ENCODE measurements at places on chromosomes 1 and 21. TPM values are rescaled to one million over a fixed set of nuclear protein-coding genes. Genes with fewer than 3 reads are reported as not detected.
A peak's percentile ranks its signal among the peaks of the same experiment; 100 is the strongest.

- DNase-seq: no peak
These were observed 47.6 kb downstream of the TNFSF18 start for GRCh38 chr1:173002891-173003838.

DNA sequence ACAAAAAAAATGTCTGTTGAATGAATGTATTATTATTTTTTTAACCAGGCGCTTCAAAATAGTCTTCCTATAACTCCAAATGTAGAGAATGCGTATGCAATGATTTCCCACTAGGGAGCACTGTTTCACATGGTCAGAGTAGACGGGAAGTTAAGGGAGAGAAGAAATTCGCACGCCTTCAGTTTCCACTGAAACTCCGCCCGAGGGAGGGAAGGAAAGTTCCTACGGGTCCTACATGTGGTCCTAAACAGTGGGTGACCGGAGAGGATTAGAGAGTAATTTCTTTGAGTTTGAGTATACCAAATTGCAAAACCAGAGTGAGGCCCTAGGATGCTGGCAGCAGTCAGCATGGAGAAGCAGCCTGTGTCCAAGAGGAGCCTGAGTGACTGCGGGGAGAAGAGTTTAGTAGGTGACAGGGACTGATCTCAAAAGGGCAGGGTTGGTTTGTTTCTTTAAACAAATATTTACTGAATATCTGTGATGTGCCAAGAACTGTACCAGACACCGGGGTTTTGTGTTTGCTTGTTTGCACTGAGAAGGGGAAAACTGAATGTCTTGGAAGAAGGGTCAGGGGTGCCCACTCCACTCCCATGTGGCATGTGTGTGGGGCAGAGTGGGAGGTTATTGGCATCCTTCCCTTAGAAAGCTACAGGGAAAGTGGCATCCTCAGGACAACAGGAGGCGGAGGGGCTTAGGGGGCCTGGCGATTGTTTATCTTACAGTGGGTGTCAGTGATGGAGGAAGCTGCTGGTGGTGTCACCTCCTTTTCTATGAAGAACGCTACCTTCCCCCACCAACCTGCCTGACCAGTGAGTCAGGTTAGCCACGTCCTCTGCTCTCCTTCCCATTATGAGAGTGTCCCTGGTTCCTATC is 22.8 kb downstream of the RNU5D-1 start:
- peak; percentile 18 for DNase-seq

DNA sequence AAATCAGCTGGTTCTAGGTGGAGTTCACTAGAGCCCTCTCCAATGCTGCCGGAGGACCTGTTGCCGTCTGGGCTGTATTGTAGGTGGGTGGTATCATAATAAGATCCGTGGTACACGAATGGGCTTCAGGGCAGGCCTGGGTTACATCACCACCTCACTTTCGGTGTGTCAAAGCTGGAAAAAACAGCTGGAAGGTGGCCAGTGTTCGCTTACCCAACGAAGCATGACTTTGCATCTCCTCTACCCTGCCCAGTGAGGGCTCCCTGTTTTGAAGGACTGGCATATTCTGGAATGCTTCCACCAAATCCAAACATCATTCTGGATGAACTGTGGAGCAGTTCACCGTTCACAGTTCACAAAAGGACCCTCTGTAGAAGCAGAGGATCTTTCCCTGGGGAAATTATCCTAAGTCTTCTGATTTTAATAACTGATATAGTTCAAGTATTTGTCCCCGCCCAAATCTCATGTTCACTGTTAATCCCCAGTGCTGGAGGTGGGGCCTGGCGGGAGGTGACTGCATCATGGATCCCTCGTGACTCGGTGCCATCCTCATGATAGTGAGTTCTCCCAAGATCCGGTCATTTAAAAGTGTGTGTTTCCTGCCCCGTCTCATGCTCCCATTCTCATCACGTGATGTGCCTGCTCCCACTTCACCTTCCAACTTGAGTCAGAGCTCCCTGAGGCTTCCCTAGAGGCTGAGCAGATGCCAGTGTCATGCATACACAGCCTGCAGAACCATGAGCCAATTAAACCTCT is 429.0 kb downstream of the KIF26B start:
- no peak for DNase-seq

DNA sequence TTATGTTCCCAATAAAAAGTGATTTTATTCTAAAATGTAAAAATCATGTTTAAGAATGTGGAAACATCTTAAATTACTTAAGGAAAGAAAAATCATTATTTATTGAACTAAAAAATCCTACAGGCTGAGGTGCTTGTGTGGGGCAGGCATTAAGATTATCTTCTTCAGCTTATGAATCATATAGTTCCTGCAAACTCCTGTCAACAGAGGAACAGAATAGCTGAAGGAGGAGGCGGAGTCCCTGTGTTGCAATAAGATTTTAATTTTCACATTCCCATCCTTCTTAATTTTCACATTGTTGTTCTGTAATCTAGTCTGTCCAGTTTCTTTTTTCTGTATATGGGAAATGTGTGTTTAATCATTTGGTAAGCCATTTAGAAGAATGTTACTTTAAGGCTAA is 20.6 kb upstream of the OLFML3 start:
- DNase-seq: no peak

- DNase-seq: no peak
These were observed 17.6 kb downstream of the HSPG2 start for GRCh38 chr1:21919520-21919919.

- DNase-seq: no peak
These were observed 27.8 kb downstream of the FOXO6 start for GRCh38 chr1:41389009-41389408.

DNA sequence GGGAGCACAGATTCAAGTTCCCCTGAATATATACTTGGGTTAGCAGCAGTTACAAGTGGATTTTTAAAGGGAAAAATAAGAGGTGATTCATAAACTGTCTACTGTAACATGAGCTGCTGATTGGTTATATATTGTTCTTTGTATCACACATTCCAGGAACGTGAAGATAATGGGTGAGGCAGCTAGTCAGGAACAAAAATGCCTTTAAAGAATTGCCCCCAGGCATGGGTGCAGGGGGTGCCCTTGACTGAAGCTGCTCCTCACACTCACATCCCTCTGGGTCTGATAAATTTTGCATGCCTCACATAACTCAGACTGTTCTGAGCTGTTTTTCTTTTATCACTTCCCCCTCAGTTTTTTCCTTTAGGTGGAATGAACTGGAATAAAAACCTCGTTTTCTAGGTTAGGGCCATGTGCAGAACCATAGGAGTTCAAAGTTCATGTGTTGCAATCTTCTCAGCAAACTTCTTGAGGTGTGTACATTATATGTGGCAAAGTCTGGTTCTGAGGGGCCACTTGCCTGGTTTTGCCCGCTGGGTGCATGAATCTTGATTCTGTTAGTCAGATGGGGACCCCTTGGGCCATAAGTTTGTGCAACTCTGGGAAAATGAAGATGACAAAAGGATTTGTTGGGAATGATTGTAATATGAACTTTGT is 21.1 kb downstream of the TBX19 start:
- no peak for DNase-seq

DNA sequence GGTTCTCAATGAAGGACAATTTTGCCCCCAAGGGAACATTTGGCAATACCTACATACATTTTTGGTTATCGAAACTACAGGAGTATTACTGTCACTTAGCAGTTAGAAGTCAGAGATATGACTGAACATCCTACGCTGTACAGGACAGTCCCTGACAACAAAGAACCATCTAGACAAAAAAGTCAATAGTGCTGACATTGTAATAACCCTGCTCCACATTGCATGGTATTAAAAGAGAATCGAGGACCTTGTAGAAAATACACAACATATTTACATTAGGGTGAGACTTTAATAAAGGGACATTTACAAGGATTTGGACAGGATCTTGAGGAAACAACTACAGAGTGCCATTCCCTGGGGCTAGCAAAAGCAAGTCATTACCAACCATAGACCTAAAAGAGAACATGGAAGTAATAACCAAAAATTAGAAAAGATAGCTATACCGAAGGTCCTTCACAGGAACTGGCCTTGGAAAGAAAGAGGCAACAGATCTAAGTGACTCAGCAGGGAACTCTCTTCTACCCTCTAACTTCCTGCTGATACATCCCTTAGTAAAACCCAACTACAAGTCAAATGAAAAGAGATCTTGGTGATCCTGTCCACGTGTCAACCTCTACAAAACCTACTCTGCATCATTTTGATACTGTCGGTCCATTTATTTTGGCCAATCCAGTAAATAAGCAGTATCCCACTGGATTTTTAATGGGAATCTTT is 40.2 kb downstream of the ANGPTL3 start:
- DNase-seq: no peak

DNA sequence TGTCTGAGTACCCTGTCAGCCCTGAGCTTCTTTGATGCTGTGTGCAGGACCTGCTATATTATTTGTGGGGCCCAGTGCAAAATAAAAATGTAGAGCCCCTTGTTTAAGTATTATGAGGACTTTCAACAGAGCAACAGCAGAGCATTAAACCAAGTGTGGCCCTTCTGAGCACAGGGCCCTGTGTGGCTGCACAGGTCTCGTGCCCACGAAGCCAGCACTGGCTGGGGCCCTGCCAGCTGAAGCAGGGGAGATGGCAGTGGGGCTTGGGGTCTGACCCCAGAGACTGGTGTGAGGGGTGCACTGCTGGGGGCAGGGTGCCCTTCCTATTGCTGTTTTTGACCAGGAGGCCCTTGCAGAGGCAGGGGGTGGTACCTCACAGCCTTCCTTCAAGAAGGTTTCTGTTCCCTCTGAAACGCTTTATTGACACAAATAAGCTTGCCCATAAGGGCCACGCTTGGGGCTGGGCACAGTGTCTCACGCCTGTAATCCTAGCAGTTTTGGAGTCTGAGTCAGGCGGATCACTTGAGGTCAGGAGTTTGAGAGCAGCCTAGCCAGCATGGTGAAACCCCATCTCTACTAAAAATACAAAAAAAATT is 2.2 kb upstream of the SEMA4A start:
- DNase-seq: no peak

- no peak for DNase-seq
These were observed at the start of gene SERTAD4 for GRCh38 chr1:210232511-210233215. Gene SERTAD4 (plus strand): TSS chr1:210232796. CDS start chr1:210237961, 5,165 bp downstream.

GRCh38 chr21:26686278-26686677 is 113.2 kb upstream of the CYYR1 start:
- DNase-seq: peak; percentile 58

DNA sequence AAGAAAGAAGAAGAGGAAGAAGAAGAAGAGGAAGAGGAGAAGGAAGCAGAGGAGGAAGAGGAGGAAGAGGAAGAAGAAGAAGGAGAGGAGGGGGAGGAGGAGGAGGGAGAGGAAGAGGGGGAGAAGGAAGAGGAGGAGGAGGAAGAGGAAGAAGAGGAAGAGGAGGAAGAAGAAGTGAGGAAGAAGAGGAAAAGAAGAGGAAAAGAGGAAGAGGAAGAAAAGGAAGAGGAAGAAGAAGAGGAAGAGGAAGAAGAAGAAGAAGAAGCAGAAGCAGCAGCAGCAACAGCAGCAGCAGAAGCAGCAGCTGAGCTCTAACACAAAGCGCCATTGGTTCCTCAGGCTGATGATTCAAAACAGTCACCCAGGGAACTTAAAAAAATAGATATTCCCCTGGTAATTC is 34.0 kb downstream of the DNAI4 start:
- no peak for DNase-seq

DNA sequence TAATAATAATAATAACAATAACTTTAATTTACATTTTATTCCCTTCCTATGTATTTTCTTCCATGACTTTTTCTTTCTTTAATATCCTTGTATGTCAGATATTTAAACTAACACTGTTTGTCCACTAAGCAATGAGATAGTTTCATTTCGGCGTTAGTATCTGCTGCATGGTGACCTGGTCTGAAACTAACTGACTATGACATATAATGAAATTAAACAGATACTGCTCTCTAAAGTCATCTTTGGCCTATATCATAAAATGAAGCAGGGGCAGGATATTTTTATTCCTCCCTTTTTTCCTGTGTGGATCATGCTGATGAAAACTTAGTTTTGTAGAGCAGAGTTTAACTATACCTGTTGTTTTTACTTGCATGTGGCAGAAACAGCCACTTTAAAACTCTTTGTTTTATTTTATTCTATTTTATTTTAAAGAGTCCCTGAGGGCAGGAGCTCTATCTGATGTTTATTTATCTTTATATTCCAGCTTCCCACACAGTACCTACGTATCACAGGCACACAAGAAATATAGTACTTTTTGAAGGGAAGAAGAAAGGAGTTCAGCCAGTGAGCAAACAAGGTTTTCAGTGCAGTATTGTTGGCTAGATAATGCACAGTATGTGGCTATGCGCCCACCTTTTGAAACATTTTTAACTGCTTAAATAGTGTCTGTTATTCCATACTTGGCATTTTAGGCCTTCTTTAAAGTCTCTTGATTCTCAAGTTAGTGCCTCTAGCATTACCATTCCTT is 165.6 kb downstream of the PHTF1 start:
- no peak for DNase-seq

DNA sequence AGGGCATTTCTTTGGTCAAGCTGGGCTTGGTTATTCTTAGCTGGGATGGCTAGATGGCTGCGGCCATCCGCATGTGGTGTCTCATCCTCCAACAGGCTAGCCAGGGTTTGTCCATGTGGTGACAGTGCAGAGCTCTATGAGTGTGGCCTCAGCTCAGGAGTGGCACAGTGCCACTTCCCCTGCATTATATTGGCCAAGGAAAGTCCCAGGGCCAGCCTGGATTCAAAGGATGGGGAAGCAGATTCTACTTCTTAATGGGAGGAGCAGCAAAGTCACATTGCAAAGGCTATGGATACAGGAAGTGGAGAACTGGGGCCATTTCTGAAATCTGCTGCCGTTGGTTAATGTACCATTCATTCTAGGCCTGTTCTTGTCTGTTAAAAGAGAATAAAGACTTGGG is 34.4 kb downstream of the STUM start:
- DNase-seq: no peak

MSH4 gene
- 0.32 TPM for total RNA-seq

CCDC24 gene
- 1.8 TPM for total RNA-seq

PDC gene
- not detected for total RNA-seq

RHD gene
- total RNA-seq: not detected

MATN1 gene
- 0.45 TPM for total RNA-seq

TIAM1 gene
- 34.9 TPM for total RNA-seq

USH2A gene
- total RNA-seq: not detected
